Naive thymus-derived CD8-positive, alpha-beta T cell (primary cell): ENCODE measurements at places on chromosomes 4 and X. TPM values are rescaled to one million over a fixed set of nuclear protein-coding genes. Genes with fewer than 3 reads are reported as not detected.

TBC1D14 gene
- 78.2 TPM for total RNA-seq

GRCh38 chr4:155632310-155632840 is 34.3 kb upstream of the GUCY1A1 start:
- no peak overlapping the region for H3K27ac ChIP-seq
- H3K36me3 ChIP-seq, result no peaks in the 10 kb centered on the region

GLRB gene
- not detected for total RNA-seq

SASH3 gene
- total RNA-seq, result 158 TPM

HS6ST2 gene
- total RNA-seq, result not detected

- no peak overlapping the region for H3K27ac ChIP-seq
- H3K4me1 ChIP-seq, result no peaks in the 10 kb centered on the region
- H3K27me3 ChIP-seq, result no peaks in the 10 kb centered on the region
- no peak for DNase-seq
- H3K36me3 ChIP-seq, result peaks cover 3% of the 10 kb centered on the region
- H3K4me3 ChIP-seq, result no peak overlapping the region
These were observed 130.8 kb downstream of the ANAPC10 start for GRCh38 chr4:144967161-144967560.

C4orf50 gene
- not detected for total RNA-seq

- H3K4me1 ChIP-seq, result no peaks in the 10 kb centered on the region
- H3K36me3 ChIP-seq, result no peaks in the 10 kb centered on the region
- no peak overlapping the region for H3K4me3 ChIP-seq
- H3K27me3 ChIP-seq, result no peaks in the 10 kb centered on the region
- no peak for DNase-seq
These were observed 39.4 kb downstream of the INTU start for GRCh38 chr4:127672111-127672510.

GRCh38 chr4:109094056-109094455 is 208.4 kb downstream of the COL25A1 start:
- H3K27ac ChIP-seq, result no peak overlapping the region
- no peaks in the 10 kb centered on the region for H3K27me3 ChIP-seq
- no peak for DNase-seq
- no peaks in the 10 kb centered on the region for H3K36me3 ChIP-seq
- no peak overlapping the region for H3K4me3 ChIP-seq
- H3K4me1 ChIP-seq, result no peaks in the 10 kb centered on the region

DNA sequence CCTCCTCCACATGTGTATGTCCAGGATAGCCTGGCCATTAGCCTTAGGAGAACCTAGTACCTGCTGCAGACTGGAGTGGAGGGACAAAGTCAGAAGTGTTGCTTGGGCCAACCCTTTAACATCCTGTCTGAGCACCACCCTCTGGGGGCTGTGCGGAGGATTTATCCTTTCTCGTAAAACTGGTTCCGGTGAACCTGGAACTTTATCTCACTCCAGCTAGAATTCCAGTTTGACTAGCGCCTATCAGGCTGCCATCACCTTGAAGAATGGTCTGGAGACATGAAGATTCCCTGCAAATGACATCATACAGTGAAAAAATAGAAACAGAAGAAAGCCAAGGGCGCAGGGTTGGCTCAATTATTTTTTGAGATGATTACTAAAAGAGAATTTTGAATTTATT is 4.0 kb downstream of the TCEAL8 start:
- no peak overlapping the region for H3K27ac ChIP-seq
- H3K4me1 ChIP-seq, result peaks cover 15% of the 10 kb centered on the region
- no peaks in the 10 kb centered on the region for H3K36me3 ChIP-seq
- H3K4me3 ChIP-seq, result no peak overlapping the region
- H3K27me3 ChIP-seq, result no peaks in the 10 kb centered on the region

DNA sequence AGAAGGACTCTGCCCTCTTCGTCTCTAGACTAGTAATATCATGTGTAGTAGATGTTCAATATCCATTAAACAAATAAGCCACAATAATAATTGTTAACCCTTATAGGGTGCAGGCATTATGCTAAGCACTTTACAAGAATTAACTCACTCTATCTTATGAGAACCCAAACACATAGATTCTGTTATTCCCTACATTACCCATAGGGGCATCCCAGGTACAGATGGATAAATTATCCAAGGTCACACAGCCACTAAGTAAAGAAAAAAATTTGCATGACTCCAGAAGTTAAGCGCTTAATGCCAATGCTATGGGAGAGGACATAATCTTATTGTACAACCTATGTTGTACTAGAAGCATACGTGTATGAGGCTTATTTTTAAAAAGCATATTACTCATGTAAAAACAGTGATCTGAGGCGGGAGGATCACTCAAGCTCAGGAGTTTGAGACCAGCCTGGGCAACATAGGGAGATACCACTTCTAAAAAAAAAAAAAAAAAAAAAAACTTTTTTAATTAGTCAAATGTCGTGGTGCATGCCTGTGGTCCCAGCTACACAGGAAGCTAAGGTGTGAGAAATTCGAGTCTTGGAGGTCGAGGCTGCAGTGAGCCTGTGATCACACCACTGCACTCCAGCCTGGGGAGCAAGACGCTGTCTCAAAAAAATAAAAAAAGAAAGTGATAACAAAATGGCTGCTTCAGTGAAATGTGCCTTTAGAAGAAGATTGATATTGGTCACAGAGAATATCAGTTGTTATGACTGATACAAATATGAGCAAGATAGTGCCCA is 13.6 kb downstream of the LDB2 start:
- H3K36me3 ChIP-seq, result no peaks in the 10 kb centered on the region
- peaks cover 18% of the 10 kb centered on the region for H3K4me1 ChIP-seq
- H3K27me3 ChIP-seq, result no peaks in the 10 kb centered on the region

DNA sequence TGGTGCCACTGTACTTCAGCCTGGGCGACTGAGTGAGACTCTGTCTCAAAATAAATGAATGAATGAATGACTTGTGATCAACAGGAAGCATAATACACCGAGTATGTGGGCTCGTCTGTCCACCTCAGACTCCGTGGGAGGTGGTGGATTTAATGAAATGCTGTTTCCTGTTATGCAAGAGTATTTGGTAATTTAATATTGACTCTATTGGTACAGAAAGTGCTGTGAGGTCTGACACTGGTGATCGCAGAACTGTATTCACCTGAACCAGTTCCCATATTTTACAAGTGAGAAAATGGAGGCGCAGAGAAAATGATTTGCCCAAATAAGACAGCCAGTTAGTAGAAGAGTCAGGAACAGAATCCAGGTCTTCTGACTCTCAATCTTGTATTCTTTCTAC is 423.3 kb downstream of the RAPGEF2 start:
- DNase-seq, result no peak
- no peaks in the 10 kb centered on the region for H3K4me1 ChIP-seq
- no peak overlapping the region for H3K27ac ChIP-seq
- H3K4me3 ChIP-seq, result no peak overlapping the region

DNA sequence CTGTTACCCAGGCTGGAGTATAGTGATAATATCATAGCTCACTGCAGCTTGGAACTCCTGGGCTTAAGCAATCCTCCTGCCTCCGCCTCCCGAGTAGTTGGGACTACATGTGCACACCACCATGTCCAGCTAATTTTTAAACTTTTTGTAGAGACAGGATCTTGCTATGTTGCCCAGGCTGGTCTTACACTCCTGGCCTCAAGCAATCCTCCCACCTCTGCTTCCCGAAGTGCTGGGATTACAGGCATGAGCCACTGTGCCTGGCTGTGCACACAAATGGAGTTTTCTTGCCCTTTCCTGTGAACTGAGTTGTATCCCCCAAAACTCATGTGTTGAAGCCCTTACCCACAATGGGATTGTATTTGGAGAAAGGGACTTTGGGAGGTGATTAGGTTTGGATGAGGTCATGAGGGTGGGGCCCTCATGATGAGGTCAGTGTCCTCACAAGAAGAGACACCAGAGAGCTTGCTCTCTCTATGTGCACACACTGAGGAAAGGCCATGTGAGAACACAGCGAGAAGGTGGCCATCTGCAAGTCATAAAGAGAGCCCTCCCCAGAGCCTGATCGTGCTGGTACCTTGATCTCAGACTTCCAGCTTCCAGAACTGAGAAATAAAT is 40.1 kb downstream of the DDX3X start:
- DNase-seq, result no peak
- H3K4me3 ChIP-seq, result no peak overlapping the region

- no peaks in the 10 kb centered on the region for H3K36me3 ChIP-seq
- DNase-seq, result no peak
- no peaks in the 10 kb centered on the region for H3K27me3 ChIP-seq
- no peaks in the 10 kb centered on the region for H3K4me1 ChIP-seq
- no peak overlapping the region for H3K27ac ChIP-seq
- no peak overlapping the region for H3K4me3 ChIP-seq
These were observed 119.7 kb downstream of the ATG4A start for GRCh38 chrX:108211301-108211700.

GRCh38 chr4:605702-606425 is 19.5 kb upstream of the PDE6B start:
- H3K27me3 ChIP-seq, result peaks cover 13% of the 10 kb centered on the region
- H3K27ac ChIP-seq, result no peak overlapping the region
- no peak for DNase-seq

- H3K27me3 ChIP-seq, result no peaks in the 10 kb centered on the region
- H3K4me1 ChIP-seq, result no peaks in the 10 kb centered on the region
- H3K27ac ChIP-seq, result no peak overlapping the region
- no peak for DNase-seq
These were observed 558.9 kb downstream of the SPOCK3 start for GRCh38 chr4:166675411-166675810.

- H3K4me3 ChIP-seq, result no peak overlapping the region
- H3K27ac ChIP-seq, result no peak overlapping the region
- H3K36me3 ChIP-seq, result no peaks in the 10 kb centered on the region
- peaks cover 51% of the 10 kb centered on the region for H3K4me1 ChIP-seq
These were observed 38.2 kb downstream of the AFF1 start for GRCh38 chr4:86972997-86973396.

DNA sequence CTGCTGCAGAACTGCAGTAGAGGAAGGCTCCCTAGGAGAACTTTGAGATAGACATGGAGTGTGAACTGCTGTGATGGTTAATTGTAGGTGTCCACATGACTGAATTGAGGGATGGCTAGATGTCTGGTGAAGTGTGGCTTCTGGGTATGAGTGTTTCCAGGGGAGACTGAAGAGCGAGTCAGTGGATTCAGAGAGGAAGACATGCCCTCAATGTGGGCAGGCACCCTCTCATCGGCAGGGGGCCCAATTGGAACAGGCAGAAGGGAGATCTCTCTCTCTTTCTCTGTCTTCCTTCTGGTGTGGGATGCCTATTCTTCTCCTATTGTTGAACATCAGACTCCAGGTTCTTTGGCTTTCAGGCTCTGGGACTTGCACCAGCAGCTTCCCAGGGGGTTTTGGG is 304.7 kb upstream of the GATB start:
- peak; percentile 67 for DNase-seq
- H3K4me3 ChIP-seq, result no peak overlapping the region
- peaks cover 17% of the 10 kb centered on the region for H3K4me1 ChIP-seq
- H3K36me3 ChIP-seq, result no peaks in the 10 kb centered on the region
- H3K27ac ChIP-seq, result no peak overlapping the region

UGT2A1 gene
- total RNA-seq, result not detected

DNA sequence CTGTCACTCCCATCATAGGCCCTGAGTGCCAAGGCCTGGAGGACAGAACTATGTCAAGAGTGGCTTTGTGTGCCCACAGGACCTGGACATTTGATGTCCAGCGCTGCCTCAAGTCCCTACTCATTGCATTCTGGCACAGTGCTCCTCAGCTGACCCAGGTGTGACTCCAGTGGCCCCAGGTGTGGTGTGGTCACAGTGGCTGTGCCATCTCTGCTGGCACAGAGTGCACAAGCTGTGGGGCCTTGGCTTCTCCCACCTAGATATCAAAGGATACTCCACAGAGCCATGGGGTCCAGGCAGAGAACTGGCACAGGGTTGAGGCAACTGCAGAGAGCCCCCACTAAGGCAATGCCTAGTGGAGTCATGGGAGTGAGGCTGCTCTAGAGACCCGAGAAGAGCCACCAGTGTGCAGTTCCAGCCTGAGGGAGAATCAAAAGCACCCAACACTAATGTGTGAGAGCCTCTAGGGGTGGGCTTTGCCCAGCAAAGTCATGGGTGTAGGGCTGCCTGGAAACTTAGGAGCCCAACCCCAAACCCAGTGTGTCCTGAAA is 25.6 kb downstream of the PYURF start:
- no peaks in the 10 kb centered on the region for H3K4me1 ChIP-seq
- no peak overlapping the region for H3K27ac ChIP-seq
- no peak for DNase-seq

DNA sequence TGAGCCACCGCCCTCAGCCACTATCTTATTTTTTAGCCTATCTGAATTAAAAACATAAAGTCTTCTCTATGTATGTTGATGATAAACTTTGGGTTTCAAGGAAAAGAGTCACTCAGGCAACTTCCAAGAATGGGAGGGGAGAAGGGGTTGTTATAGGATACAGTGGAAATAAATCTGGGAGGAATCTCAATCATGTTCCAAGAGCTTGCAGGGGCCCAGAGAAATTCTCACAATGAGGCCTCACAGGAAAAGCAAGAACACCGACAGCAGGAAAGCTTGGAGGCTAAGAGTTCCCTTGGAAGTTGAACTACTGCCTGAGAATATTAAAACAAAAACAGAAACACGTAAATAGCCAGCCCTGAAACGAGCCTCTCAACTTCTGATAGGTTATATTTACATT is 384.6 kb upstream of the IGFBP7 start:
- no peaks in the 10 kb centered on the region for H3K27me3 ChIP-seq
- peaks cover 7% of the 10 kb centered on the region for H3K36me3 ChIP-seq
- H3K4me3 ChIP-seq, result no peak overlapping the region

- H3K4me1 ChIP-seq, result peaks cover 17% of the 10 kb centered on the region
- no peak overlapping the region for H3K27ac ChIP-seq
- H3K36me3 ChIP-seq, result peaks cover 25% of the 10 kb centered on the region
- no peak for DNase-seq
These were observed 57.7 kb upstream of the S100G start for GRCh38 chrX:16592194-16592770.

AFAP1 gene
- 7.4 TPM for total RNA-seq
